Pancreas (tissue), 10 donors: ENCODE measurements at places on chromosomes 16 and 17.

GRCh38 chr16:17283016-17283415 lies 187.7 kb downstream of the XYLT1 start:
- no peak for DNase-seq

GRCh38 chr17:81328978-81329926 lies 34.1 kb upstream of the SLC38A10 start:
- DNase-seq, result peak; percentile 84

DNA sequence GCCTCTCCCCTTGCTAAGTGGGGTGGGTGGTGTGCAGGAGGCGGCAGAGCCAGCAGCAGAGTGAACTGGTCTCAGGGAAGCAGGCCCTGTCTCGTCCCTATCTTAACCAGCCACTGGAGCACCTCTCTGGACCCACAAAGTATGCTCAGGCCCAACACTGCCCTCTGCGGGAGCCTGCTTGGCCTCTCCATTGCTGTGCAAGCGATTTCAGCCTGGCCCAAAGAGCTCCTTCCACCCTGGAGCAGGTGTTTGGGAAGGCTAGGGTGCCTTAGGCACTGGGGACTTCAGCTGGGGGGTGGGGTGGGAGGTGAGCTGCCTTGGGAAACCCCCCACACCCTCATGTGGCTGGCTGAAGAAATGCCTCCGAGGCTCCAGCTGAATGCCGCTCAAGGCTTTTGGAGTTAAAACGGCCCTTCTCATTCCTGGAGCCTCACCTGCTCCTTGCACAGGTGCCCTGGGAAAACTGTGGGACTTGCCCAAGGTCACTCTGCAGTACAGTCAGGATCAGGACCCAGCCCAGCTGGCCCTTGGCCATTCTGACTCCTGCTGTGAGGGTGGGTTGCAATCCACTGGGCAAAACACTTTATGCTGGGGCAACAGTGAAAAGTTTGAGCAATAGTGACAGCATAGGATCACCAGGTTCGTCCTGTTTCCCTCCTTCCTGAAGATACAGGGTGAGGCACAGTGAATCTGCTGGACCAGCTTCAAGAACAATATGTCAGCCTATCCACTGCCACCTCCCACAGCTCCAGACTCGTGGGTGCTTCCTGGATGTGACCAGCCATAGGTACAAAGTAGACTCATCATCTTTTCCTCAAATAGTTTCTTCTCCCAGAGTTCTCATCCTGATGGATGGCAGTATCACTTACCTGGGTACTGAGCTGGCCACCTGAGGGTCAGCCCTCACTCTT lies 5.9 kb upstream of the UBE2O start:
- DNase-seq, result peak; percentile 82

- peak; percentile 31 for DNase-seq
These were observed 95.1 kb downstream of the METRNL start for GRCh38 chr17:83174362-83175118.

DNA sequence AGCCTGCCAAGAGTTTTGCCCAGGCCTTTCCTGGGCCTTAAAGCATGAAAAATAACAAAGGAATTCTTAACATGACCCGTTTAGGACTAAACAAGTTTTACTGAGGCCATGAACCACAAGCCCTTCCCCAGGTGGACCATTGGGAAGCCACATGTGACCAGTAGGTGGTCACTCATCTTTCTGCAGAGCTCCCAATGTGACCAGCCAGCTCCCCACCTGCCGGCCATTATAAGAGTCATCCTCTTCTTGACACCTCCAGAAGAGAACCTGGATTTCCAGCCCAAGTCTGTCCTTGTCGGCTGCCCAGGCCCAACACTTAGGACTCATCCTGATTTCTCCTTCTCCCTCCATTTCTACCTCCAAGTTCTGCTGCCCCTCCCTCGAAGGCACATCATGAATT lies 91.7 kb upstream of the DNAH17 start:
- peak; percentile 15 for DNase-seq

- DNase-seq, result no peak
These were observed 23.6 kb downstream of the CENPV start for GRCh38 chr17:16329519-16330271.

GRCh38 chr16:24966634-24967033 lies 48.5 kb downstream of the ARHGAP17 start:
- no peak for DNase-seq

DNA sequence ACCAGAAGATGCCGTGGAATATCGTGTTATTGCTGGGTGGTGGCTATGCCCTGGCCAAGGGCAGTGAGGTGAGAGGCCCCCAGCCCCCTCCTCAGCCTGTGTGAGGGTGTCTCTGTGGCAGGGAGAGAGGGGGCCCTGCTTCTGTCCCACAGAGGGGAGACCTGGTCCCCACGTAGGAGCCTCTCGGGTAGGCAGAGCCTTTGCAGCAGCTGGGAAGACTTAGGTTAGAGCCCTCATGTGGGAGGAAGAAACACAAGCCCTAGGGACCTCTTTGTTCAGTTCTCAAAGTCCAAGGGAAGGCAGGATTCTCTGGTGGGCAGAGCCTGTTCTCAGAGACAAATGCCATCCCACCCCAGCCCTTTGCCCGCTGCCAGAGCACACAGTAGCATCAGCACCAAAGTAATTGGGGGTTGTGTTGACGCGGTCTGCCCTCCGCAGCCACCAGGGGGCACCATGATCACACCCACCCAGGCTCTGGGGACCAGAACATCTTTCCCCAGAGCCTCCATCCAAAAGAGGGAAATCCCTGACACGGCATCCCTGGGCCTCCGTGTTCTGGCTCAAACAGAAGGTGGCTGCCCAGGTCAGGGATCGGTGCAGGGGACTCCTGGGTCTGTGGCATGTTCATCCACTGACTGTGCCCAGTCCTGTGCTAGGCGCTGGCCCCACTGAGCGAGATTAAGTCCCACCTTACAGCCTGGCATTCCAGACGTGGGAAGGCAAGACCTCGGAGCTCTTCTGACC lies 11.5 kb upstream of the FOXN1 start:
- peak; percentile 88 for DNase-seq

- no peak for DNase-seq
These were observed 8.8 kb downstream of the PMM2 start for GRCh38 chr16:8806272-8806983.

DNA sequence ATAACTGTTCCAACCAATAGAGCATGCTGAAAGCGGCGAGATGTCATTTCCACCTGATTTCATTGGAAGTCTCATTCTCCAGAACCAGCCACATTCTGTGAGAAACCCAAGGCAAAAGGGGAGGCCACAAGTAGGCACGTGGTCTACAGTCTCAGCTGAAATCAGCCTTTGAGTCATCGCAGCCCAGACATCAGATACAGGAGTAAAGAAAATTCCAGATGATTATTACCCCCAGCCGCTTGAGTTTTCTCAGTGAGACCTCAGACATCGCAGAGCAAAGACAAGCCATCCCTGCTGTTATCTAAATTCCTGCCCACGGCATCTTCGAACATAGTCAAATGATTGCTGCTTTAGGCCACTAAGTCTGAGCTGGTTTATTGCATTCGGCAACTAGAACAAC lies 23.1 kb downstream of the STAT3 start:
- DNase-seq, result no peak

GRCh38 chr17:80208050-80208449 lies 12.1 kb downstream of the SGSH start:
- no peak for DNase-seq

DNA sequence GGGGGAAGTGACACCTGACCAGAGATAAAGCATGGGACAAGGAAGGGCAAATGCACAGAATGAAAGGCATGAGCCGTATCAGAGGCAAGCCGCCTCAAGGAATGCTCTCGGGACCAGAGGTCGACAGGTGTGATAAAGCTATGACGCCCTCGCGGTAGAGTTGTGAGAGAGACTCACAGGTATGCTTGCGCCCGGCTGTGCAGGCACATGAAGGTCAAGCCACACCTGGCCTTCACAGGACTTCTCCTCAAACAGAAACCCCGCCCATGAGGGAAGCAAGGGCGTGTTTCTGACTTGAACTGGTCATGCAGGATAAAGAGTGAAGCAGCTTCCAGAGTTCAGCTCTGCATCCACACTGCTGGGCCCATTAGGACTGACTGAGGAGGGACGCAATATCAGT lies 7.8 kb downstream of the NCBP3 start:
- DNase-seq, result peak; percentile 69

- peak; percentile 60 for DNase-seq
These were observed at the start of gene IRX6 for GRCh38 chr16:55323637-55324271. Gene IRX6, plus strand, starts transcription at chr16:55324203. Its CDS starts 889 bp downstream, at chr16:55325092.

- DNase-seq, result no peak
These were observed 185.9 kb downstream of the CCDC182 start for GRCh38 chr17:57559226-57559625.

DNA sequence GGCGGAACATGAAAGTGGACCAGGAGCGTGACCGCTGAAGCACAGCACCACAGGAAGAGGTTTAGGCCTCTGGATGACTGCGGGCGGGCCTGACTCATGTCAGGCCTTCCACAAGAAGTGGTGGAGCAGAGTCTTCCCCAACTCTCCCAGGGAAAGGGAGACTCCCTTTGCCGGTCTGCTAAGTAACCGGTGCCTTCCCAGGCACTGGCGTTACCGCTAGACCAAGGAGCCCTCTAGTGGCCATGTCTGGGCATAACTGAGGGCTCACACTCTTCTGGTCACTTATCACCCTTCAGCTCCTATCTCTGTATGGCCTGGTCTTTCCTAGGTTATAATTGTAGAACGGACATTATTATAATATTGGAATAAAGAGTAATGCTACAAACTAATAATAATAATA lies 1931.9 kb downstream of the TP53TG3F start:
- DNase-seq, result peak; percentile 60

DNA sequence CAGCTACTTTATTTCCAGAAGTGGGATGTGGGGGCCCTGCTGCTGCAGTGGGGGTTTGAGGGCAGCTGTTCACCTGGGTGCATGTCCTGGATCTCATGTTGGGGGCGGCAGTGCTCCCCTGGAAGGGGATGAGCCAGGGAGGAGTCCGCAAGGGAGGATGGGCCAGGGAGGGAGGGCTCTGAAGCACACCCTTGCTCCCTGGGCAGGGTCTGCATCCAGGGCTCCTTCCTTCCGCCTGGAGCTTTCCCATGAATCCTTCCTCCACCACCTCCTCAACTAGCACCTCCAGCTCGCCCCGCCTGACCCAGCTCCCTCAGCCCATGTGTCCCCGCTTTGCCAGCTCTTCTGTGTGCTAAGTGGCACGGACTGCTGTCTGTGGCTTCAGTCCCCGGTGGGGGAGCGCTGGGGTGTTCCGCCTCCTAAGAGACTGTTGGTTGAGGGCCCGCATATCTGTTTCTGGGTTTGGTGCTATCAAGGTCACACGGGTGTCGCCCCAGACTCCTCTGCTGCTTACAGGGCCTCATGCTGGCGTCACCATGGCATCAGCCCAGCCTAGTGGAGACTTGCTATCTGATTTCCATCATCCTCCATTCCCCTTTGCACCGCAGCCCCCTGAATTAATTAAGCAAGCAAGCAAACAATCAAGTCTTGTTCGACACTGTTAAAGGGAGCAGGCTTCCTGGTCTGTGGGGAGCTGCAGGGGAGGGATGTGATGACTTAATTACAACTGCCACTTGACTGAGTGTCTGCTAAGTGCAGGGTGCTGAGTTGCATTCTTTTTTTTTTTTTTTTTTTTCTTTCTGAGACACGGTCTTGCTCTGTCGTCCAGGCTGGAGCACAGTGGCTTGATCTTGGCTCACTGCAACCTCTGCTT lies 71.8 kb downstream of the PRKCA start:
- DNase-seq, result no peak

GRCh38 chr17:32485261-32486110 lies 1.3 kb upstream of the CDK5R1 start:
- no peak for DNase-seq

DNA sequence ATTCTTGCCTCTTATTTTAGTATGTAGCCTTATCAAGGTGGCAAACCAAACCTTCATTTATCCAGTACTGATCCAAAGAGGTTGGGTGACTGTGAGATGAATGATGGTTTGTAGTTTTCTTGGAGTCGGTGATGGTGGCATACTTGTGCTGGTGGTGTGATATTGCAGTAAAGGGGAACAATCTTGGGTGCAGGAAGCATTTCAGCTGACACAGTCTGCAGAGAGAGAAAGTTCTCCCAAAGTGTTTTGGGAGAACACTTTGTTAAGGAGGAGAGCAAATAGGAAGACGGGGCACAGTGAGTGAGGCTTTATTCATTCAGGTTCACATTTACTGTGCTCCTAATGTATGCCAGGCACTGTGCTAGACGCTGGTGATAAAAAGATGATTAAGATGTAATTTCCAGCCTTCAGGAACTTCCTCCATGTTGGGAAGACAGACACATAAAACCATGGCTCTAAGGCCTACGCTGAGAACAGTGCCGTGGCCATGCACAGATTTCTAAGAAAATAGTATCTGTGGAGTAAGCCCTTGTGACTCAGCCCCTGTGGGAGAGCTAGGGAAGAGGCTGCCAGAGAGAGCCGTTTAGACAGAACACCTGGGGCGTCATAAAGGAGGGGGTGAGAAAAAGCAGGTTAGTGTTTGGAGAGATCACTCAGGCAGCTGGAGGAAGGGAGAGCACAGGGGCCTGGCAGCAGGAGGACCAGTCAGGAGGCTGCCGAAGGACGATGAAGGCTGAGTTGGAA lies 13.8 kb downstream of the HEATR3 start:
- DNase-seq, result no peak

DNA sequence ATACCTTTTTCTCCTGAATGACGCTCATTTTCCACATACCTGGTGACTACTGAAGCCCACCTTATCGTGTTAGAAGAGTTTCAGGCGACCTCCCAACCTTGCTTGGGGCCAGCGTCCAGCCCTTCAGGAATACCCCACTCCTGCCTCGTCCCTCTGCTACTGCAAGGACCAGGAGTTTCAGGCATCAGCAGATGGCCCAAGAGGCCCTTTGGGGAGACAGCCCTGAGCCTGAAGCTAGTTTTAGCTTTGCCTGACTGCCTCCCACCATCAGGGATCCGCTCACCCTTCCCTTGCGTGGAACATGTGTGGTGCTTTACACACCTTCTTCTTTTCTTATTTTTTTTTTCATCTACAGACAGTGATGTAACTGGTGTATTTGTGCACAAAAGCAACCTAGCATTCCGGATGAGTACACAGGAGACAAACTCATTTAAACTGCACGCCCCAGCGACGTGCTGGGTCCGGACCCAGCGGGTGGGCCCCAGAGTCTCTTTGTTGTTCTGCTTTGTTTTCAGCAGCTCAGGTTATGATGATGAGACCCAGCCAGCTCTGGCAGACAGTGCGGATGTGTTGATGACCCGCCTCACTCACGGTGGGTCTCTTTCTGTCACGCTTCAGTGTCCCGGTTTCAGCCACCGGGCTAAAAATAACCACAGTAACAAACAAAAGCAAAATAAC lies 242.4 kb downstream of the C16orf95 start:
- no peak for DNase-seq

DNA sequence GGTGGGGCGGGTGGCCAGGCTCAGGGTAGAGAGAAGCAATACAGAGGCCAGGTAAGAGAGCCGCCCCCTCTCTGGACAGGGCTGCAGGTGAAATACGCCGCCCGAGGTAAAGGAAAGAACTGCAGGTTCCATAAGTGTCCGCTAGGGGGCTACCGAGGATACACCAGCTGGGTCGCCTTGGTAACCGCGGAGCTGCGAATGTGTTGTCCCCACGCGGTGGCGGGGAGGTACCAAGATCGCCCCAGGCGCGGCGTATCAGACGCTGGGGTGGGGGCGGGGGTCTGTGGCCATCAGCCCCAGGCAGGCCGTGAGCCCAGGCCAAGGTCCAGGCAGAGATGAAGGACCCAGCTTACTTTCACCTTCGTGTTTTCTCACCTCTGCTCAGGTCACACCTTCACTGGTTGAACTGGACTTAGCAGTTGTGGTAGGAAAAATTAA lies 18.4 kb upstream of the ZFP90 start:
- DNase-seq, result peak; percentile 89

- no peak for DNase-seq
These were observed 8.6 kb downstream of the KRTAP29-1 start for GRCh38 chr17:41294016-41294415.

GRCh38 chr17:32910769-32911168 lies 17.2 kb upstream of the TMEM98 start:
- DNase-seq, result no peak
